ENCODE measurements at places on chromosomes 7 and 10.

- DNase-seq = no peak
These were observed 347.0 kb downstream of the GPAM start for GRCh38 chr10:111836571-111836970.

DNA sequence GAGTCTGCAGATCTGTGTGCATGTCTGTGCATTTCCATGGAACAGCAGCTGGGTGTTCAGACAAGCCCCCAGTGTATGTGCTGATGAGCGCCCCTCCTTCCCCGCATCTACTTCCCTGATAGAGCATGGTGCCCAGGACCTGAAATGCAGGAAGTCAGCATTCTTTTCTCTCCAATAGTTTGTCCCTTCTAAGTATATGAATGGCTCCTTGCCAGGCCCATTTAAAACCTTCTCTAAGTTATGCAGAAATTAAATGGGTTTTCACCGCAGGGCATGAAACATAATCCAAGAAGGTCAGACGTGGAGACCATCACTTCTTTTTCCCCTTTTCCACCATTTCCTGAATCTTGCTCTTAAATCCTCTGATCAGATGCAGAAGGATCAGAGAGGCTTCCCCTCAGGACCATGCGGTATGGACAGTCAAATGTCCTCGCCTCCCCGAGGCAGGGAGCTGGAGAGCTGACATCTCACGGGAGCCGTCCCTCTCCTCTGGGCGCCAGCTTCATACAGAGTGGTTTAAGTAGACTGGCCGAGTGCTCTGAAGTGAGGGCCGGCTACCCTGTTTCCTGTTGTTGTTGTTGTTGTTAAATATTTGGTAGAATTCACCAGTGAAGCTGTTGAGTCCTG, 155.3 kb downstream of the C10orf105 start:
- DNase-seq = no peak

GRCh38 chr7:87330942-87331341, 14.5 kb upstream of the CROT start:
- no peak for DNase-seq

DNA sequence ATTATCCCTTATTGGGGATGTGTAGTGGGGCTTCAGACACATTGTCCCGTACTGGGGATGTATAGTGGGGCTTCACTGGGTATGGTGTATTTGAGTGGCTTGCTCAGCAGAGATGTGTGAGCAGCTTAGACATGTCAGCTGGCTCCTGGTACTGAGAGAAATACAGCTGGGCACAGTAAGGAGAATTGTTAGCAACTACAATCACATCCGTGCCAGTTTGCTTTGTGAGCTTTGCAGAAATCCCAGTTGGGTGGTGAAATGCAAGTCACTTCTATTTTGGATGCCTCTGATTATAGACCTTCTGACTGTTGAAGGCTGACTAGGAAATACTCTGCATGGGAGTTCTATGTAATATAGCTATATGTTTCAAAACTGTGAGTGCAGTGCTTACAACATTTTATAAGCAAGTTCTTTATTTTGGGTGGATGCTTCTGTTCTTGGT, 10.8 kb downstream of the CCNY start:
- no peak for DNase-seq

DNA sequence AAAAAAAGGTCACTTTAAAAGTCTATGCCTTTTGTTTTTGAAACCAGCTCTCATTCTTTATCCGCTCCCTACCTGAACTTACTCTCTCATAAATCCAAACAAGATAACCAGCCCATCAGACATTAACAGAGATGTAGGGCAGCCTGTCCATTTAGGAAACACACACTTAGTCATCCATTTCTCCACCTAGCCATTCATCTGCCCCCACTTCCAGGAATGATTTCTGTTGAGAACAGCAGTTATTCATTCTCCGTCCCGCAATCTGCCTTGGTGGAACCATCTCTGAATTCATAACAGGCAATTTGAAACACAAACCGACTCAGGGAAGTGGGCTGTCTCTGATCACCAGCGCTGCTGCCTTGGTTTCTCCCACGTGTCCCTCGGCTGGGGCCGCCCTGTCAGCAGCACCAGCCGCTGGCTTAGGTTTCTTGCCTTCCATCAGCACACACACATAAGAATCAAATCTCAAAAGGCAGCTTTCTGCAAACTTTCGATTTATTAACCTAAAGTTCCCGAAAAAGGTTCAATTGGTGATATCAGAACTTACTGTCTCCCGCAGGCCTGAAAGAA, 528.2 kb upstream of the NRP1 start:
- no peak for DNase-seq

DNA sequence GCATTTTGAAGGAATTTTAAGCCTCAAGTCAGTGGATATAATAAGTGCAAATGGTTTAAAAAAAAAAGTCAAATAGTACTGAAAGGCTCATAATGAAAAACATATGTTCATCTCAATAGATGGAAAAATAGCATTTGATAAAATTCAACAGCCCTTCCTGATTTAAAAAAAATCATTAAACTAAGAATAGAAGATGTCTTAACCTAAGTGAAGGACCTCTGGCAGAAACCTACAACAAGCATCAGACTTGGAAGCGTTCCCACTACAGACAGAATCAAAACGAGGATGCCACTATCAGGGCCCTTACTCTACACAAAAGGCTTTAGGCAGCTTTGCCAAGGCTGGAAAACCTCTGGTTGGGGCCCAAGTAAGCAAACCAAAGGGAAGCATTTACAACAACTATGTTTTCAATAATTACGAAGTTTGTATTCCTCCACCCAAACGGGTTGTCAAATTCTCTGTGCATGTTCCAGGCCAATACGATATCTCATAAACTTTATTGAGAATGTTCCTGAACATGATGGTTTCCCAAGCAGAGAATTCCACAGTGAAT, 45.1 kb downstream of the CYTH3 start:
- DNase-seq = no peak

GRCh38 chr10:129843131-129843541, 120.9 kb downstream of the EBF3 start:
- no peak for DNase-seq

GRCh38 chr10:343231-344220, 208.3 kb downstream of the ZMYND11 start:
- DNase-seq = no peak

DNA sequence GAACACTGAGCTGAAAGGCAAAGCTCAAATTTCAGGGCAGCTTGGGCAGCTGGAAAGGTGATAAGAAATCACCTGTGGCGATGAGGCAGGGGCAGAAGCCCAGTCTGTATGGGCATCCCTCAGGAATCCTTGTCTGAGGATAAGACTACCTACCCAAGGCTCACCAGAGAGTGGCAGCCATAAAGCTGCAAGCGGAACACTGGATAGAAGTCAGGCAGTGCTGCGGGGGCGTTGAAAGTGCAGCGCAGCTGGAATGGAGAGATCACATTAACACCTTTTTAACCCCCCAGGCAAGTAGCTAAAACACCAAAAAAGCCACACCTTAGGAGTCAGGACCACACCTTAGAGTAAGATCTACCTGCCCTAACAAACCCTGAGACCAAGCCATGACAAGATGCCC, 38.2 kb downstream of the ABCB5 start:
- DNase-seq = no peak
